Stimulated activated CD4-positive, alpha-beta T cell treated with anti-CD3 and anti-CD28 coated beads, TNF-alpha, amount 100 ng/mL, for 48 hours (primary cell): ENCODE measurements at places on chromosomes 12 and 14.

DNA sequence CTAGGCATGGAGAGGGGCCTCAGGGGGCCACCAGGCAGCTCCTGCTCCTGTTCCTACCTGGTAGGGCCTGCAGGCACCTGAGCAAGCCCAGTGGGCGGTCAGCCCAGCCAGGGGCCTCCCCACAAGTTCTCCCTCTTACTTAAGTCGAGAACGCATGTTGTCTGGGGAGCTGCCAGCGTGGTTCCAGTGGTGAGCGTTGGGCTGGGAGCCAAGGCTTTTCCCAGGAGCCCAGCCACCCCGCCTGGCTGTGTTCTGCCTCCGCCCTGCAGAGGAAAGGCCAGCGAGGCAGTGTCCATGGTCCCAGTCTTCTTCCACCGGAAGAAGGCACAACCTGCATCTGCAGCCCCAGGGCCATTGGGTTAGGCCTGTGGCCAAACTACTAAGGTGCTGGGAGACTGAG lies 1.4 kb downstream of the C14orf180 start:
- no peak for DNase-seq

GRCh38 chr12:66365718-66366490 lies 63.6 kb downstream of the HELB start:
- no peak for DNase-seq

- DNase-seq, result no peak
These were observed 11.1 kb upstream of the TMPO start for GRCh38 chr12:98504368-98504617.

DNA sequence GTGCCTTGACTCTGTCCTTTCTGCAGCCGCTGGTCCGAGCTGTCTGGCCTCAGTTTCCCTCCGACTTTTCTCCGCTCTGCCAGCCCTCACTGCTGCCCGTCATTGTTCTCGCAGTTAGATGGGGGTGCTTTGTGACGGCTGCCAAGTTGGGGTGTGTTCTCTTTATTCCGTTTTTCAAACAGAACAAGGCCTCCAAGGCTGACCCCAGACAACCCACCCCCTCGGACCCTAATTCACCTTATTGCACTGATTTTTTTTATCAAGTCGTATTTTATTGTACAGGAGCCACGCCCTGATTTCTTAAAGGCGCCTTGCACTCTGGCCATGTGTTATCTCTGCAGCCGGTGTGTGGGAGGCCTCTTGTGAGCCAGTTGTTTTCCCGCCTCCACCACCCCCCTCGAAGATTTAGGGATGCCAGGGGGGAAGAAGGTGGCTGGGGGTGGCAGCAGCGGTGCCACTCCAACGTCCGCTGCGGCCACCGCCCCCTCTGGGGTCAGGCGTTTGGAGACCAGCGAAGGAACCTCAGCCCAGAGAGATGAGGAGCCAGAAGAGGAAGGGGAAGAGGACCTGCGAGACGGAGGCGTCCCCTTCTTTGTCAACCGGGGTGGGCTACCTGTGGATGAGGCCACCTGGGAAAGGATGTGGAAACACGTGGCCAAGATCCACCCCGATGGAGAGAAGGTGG lies 1.3 kb downstream of the VASH1 start:
- no peak for DNase-seq

- DNase-seq, result no peak
These were observed 170.7 kb downstream of the ADCK1 start for GRCh38 chr14:77970646-77971045.

DNA sequence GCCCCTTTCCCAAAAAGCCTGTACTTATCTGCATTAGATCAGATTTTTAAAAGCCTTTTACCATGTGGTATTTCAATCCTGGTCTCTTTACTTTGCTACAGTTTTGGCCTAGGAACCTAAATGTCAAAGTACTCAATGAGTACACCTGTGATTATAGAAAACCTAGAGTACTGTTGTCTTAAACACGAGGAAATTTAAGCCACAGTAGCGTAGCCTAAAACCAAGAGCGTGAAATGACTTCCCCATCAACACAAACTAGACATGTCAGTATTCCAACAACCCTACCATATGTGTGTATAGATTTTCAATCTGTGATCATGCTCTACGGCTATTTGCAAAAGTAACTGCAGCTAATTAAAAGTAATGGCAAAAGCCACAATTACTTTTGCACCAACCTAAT lies 52.7 kb upstream of the OR5AU1 start:
- no peak for DNase-seq

DNA sequence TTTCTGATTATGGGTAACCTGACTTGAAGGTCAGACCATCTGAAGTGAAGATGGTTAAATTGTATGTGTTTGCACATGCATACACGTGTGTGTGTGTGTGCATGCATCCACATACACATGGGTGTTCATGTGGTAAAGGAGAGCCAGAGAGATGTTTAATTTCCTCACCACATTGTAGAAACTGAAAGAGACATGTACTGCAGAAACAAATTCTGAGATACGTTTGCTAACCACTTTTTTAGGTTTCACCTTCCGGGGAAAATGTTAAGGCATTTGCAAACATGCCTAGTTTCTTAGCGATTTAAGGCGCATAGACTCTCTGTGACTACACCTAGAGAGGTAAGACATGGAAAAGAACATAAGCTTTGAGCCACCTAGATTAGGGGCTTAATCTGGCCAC lies 362.9 kb downstream of the RAD51B start:
- DNase-seq, result peak; percentile 1

DNA sequence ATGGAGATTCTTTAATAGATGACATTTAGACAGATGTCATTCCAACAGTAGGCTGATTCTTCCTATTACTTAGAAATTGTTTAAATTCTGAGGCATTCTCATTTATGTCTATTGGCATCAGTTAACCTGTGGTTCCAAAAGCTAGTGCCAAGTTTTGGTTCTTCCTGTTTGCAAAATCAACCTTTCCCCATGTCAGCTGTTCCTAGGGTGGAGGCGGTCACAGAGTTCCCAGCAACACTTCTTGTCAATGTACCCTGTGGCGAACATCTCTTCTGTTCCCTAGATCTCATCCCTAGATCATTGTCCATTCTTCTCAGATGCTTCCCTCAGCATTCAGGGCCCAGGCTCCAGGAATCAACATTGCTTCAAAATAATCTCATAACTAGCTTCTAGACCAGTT lies 140.9 kb downstream of the PHLDA1 start:
- no peak for DNase-seq

GRCh38 chr14:57578801-57579200 lies 85.1 kb upstream of the CCDC198 start:
- DNase-seq, result no peak

DNA sequence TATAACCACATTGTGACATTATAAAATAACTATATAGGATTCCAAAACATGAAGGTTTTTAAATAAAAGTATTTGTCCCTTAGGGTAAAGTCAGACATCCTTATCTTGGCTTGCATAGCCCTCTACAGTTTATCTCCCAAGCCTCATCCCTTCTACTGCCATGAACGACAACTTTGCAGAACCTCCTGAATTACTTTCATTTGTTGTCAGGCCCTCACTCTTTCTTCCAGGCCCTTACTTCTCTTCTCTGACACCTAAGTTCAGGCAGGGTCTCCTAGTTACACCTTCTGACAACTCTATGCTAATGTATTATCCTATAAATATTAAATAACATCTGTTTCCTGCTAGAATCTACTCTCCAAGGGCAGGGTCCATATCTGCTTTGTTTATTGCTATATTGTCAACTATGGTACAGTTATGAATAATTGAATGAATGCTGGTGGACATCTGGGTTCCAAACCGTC lies 115.7 kb upstream of the MDM1 start:
- no peak for DNase-seq

DNA sequence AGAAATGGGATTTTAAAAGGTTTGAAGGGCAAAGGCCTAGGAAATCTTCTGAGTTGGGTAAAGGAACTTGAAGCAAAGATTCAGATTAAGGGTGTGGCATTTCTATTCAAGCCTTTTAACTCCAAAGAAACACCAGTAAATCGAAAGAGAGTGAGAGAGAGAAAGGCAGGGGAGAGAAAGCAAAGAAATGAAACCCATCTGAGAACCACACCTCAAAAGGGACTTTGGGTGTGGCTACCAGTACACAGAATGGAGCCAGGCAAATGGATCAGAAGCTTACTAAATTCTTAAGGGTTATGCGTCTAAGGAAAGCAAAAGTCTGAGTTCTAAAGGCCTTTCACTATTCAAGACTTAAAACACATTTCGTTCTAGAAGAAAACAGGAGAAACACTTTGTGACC lies 277.4 kb downstream of the BCL11B start:
- DNase-seq, result no peak

DNA sequence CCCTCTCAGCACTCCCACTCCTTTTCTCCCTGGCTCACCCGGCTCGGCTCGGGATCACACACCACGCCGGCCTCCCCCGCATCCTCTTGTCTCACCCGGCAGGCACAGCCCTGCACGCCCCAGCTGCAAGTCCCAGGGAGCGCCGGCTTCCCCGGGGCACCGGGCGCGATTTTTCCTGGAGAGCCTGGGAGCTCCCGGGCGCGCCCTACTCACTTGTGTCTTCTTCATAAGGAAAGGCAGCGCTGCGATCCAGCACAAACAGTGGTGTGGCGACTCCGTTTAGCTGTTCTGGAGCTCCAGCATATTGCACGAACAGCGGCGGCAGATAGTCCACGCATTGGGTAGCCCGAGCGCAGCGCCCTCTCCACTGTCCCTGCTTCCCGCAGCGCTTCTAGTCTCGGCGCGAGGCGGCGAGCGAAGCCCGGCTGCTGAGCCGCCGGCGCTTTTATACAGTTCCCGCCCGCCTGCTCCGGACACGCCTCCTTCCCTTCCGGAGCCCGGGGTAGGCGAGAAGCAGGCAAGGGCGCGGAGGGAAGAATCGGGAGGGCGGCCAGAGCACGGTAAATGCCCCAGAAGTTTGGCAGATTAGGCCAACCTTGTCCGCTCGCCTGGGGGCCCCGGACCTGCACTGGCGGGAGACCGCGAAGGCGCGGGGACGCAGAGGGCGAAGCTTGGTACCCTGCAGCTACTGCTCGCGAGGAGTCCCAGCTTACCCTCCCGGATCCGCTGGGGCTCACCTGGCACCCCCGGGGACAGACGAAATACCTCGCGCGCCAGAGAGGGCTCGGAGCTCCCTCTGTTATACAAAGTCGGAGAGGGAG lies at the start of gene KITLG:
Gene KITLG, minus strand, starts transcription at position 421 of the 821 bp plus-strand sequence. Its CDS starts 193 bp downstream, at position 228.
- no peak for DNase-seq

- DNase-seq, result no peak
These were observed 25.6 kb upstream of the MED13L start for GRCh38 chr12:116303066-116303465.

DNA sequence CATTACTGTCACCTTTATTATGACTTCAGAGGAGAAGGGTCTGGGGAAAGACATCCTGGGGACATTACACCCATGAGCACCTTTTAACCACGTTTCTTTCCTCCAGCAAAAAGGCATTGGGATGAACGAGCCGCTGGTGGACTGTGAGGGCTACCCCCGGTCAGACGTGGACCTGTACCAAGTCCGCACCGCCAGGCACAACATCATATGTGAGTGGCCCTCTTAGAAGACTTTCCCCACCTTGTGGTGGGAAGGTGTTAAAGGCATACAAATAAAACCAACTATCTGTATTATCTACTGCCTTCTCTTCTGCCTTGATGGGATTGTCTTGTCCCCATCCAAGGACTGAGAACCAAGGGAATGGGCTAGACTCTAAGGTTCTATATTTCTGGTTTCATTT lies 6.0 kb downstream of the PSMD9 start:
- DNase-seq, result no peak

- no peak for DNase-seq
These were observed 64.5 kb downstream of the CRADD start for GRCh38 chr12:93741659-93742109.

- DNase-seq, result no peak
These were observed 63.7 kb upstream of the IFNG-AS1 start for GRCh38 chr12:67925552-67925951.

DNA sequence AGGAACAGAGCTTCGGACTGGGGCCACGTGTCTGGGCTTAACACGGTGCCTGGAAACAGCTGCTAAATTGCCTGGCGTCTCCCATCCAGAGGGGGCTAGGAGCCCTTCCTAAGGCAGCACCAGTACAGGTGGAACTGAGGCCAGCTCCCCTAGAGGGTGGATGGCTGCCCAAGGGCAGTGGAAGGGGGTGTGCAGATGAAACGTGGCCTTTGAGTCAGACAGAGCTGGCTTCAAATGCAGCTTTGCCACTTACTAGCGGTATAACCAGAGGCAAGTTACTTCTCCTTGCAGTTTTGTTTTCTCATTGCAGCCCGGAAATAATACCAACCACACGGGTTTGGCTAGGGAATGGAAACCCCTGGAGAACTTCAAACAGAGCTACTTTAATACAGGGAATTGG lies 59.3 kb upstream of the SLC24A4 start:
- DNase-seq, result no peak

GRCh38 chr12:54428050-54429013 lies 9.3 kb upstream of the ITGA5 start:
- DNase-seq, result no peak

- DNase-seq, result no peak
These were observed 86.6 kb downstream of the NTN4 start for GRCh38 chr12:95703986-95704385.

DNA sequence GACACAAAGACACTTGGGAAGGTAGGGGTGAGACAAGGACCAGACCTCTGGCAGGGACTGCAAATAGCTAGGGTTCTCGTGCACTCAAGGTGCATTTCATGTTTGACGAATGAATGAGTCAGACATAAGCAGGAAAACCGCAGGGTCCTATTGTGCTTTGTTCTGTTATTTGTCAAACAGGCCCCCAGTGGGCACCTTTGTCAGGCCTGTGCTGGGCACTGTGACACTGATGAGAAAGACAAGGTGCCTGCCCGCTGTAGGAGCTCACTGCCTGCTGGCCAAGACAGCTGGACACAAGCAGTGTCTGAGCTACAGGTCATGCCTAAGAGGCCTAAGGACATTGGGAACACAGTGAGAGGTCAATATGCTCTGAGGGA lies 2.3 kb downstream of the OTUB2 start:
- peak; percentile 27 for DNase-seq

- DNase-seq, result no peak
These were observed 6.4 kb upstream of the ACTR10 start for GRCh38 chr14:58193542-58193941.

DNA sequence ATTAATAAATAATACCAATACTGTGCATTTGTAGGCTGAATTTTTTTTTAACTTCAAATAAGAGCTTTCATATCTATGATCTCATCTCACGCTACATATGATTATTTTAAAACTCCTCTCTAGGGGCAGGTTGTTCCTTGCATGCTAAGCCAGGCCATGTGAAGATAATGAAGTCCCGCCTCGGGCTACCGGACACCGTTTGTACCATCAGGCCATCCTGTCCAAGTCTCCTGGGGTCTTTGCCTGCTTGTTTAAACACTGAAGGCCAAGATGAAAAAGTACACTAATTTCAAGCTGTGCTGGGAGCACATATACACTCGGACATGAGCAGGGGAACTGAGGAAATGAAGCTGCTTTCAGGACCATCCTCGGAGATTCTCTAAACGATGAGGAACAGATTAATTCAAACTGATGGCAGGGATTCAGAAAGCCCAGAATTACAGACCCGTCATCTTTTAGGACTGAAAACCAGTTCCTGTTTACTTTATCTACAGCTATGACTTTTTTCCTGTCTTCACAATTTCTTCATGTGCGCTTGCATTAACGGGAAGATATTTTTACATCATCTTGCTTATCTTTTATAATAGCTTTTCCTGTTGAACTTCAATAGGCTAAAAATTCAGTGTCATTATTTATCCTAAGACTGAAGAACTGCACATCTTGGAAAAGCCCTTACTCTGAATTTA lies 6.3 kb upstream of the ABHD12B start:
- DNase-seq, result no peak
